Smooth muscle cell of the umbilical artery (primary cell): ENCODE measurements at places on chromosomes 1 and 21. TPM values are rescaled to one million over a fixed set of nuclear protein-coding genes. Genes with fewer than 3 reads are reported as not detected.

Gene ALX3
- not detected in 2 replicates for total RNA-seq

Gene SPATA46
- not detected in 2 replicates for total RNA-seq

Gene RHD
- not detected in 2 replicates for total RNA-seq

Gene LAPTM5
- total RNA-seq, result 0.14 TPM in 1 of 2 replicates, not detected in the other

Gene PTGFR
- total RNA-seq, result 34.0 and 58.8 TPM in 2 replicates

Gene KCND3
- 0.14 TPM in 1 of 2 replicates, not detected in the other for total RNA-seq

Gene TIAM1
- 3.0 and 14.0 TPM in 2 replicates for total RNA-seq

Gene GOLT1A
- total RNA-seq, result not detected in 2 replicates

Gene GJA8
- total RNA-seq, result not detected in 2 replicates

Gene AADACL4
- total RNA-seq, result not detected in 2 replicates

Gene SYT14
- total RNA-seq, result 0.28 and 0.89 TPM in 2 replicates

Gene CELA3B
- total RNA-seq, result not detected in 2 replicates

Gene OR2T35
- not detected in 2 replicates for total RNA-seq

Gene LEFTY1
- not detected in 2 replicates for total RNA-seq

Gene FCRL2
- total RNA-seq, result not detected in 2 replicates

Gene USP25
- total RNA-seq, result 17.8 and 28.2 TPM in 2 replicates

Gene DBT
- total RNA-seq, result 7.7 and 10.4 TPM in 2 replicates

Gene SH2D2A
- total RNA-seq, result 0.30 TPM in 1 of 2 replicates, not detected in the other

Gene SPRR3
- not detected in 2 replicates for total RNA-seq

Gene IQCC
- 0.97 and 2.1 TPM in 2 replicates for total RNA-seq

Gene AIDA
- 49.9 and 102 TPM in 2 replicates for total RNA-seq

Gene TCP10L
- total RNA-seq, result 0.46 and 0.59 TPM in 2 replicates

Gene SPRR1B
- not detected in 2 replicates for total RNA-seq

Gene KRTAP21-1
- not detected in 2 replicates for total RNA-seq

Gene CD1D
- 0.51 and 3.0 TPM in 2 replicates for total RNA-seq

Gene KDF1
- not detected in 2 replicates for total RNA-seq

Gene CFAP57
- total RNA-seq, result 0.09 and 0.30 TPM in 2 replicates

Gene DCST1
- total RNA-seq, result not detected in 2 replicates
